ENCODE measurements at places on chromosomes 1 and 21.

DNA sequence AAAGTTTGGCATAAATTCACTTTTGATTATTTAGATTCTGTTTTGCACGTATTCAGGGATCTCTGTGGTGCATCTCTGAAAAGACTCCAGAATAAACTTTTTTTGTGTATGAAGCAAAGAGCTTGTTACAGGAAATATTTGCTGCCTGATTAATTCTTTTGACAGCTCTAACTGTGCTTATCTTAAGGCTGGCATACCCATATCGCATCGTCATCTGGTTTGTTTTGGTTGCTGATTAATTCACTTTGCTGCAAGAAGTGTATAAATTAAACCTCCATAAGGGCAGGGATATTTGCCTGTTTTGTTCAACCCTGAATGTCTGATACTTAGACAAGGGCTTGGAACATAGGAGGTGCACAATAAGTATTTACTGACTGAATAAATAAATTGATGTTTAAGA is 17.5 kb upstream of the DUSP10 start:
- no peak for DNase-seq

GRCh38 chr1:108130794-108131193 is 69.3 kb downstream of the SLC25A24 start:
- no peak for DNase-seq

DNA sequence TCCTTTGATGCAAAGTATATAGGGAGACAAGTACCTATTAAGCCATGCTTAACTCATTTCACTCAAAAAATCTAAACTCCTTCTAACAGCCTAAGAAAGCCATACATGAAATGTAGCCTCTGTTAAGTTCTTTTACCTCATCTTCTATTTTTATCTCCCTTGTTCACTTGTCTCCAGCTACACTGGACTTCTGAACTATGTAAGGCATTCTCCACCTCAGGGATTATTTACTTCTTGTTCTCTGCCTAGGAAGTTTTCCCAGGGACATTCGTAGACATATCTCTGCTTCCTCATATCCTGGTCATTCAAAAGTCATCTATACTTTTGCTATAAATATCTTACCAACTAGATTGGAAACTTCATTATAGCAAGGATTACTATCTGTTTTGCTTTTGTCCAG is 96.9 kb downstream of the COP1 start:
- no peak for DNase-seq

- no peak for DNase-seq
Observed at GRCh38 chr1:221268295-221268694, 389.1 kb downstream of the HLX start.

GRCh38 chr1:158819461-158820443 is 11.4 kb upstream of the MNDA start:
- no peak for DNase-seq

DNA sequence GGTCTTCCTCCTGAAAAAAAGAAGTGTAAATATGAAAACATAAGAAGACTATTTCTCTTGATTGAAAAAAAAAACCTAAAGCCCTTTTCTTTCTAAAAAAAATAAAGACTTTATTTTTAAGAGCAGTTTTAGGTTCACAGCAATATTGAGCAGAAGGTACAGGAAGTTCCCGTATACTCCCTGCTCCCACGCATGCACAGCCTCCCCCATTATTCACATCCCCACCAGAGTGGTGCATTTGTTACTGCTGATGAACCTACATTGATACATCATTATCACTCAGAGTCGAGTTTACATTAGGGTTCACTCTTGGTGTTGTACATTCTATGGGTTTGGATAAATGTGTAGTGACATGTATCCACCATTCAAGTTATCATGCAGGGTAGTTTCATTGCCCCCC is 92.0 kb upstream of the TLR5 start:
- DNase-seq: no peak

DNA sequence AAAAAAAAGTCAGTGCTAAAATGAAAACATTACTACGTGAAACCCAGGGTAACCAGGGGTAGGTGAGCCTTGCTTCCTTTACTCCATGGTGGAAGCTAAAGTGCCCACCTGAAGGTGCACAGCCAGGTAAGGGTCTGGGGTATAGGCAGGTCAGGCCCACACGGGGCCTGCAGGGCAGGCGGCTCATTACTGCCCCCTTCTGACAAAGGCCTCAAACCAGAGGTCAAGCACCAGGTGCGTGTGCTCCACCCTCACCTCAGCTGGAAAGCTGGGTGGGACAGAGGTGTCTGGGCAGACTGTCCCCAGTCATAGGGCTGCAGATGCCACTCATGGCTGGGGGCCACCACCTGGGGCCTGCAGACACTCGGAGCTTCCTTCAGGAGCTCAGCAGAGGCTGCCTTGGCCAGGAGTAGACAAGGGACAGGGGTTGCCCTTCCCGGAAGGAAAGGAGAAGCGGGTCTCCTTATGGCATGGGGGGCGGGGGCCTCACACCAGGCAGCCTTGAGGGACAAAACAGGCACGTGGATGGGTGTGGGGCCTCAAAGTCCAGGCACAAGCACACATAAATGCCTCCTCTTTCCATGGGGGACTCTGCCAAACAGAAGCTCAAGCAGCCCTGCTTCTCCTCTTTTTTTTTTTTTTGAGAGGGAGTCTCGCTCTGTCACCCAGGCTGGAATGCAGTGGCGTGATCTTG is 36.2 kb downstream of the ACOT7 start:
- DNase-seq: no peak

DNA sequence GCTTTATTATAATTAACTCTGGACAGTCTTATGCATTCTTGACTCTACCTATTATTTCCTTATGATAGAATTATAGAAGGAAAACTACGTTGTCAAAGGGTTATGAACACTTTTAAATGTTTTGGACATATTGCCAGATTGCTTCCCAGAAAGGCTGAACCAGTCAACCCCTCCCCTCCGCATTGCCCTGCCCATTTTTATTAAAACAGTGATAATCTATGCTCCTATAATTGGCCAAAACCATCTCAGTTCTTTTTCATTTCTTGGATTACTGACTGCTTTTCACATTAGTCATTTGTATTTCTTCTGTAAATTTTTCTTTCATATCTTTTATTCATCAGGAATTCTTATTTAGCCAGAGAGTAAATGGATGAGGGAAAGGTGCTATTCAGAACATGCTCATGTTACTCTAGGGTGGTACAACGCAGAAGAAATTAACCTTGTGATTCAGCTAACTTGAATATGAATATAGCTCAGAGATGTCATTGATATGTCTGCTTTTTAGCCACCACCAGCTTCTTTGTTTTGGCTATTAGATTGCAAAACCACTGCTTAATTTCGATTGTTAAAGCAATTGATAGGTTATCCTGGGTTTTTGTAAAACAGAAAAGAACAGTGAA is 32.1 kb downstream of the KDM1A start:
- DNase-seq: no peak

Data from LoVo (cell line).